ENCODE measurements at places on chromosomes 4 and X.
A peak's percentile ranks its signal among the peaks of the same experiment; 100 is the strongest.

GRCh38 chr4:1752284-1753041 is 31.1 kb downstream of the TACC3 start:
- no peak for DNase-seq

GRCh38 chrX:124931241-124931640 is 388.4 kb upstream of the TEX13C start:
- no peak for DNase-seq

DNA sequence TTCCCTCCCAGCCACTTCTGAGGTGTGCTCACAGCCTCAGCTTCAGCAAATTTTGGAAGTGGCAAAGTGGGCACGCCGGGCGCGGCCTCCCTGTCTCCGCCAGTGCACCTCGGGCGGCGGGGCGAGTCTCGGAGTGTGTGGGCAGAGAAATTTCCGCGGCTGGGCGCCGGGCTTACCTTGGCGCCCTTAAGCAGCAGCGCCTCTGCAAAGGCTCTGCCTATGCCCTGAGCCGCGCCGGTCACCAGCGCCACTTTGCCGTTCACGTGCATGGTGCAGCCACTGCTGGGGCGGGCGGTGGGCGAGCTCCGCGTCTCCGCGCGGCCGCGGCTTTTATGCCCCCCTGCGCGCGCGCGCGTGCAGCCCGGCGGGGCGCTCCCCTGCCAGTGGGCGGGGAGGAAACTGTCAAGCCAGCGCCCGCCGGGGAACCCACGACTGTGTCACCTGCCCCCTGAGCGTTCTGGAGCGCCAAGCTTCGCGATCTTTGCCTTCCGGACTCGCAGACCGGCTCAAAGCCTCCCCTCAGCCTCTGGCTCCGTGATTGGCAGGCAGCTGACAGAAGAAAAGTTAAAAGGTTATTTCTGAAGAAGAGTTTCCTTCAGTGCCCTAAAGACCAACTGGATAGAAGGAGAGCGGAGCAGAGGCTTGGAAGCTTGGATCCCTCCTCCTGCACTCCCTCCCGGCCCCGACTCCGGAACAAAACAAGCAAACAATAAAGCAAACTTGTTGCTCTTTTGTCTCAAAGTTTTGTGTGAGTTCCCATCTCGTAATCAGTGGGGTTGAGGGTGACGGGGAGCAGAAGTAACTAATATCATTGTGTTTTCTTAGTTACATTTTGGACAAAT is at the start of gene HPGD:
Gene HPGD (minus strand): TSS at position 306 of the 842 bp plus-strand sequence. CDS start 37 bp downstream, at position 269.
- no peak for DNase-seq

DNA sequence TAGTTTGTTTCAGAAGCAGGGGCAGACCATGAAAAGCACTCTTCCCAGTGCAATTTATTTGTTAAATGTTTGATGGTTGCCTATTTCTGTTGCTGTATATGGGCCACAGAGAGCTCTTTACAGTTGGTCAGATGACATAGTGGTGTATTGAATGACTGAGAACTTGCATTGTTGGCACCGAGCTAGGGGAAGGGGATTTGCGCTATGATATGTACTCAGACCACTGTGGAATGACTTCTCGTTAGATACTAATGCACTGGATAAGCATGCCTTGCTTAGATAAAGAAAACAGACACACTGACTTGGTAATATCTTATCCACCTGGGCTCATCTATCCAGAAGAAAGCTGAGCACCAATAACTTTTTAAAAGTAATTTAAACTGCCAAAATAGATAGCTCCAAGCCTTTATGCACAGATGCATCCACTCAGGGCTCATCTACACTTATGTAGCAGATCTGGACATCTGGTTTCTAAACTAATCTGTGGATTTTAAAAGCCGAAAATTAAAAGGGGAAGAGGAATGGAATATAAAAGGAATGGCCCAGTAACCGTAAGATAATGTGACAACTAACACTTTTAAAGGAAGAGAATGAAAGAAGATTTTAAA is 132.7 kb downstream of the GATB start:
- no peak for DNase-seq

- no peak for DNase-seq
Observed at GRCh38 chr4:108139089-108139488, 29.6 kb downstream of the LEF1 start.

GRCh38 chrX:11663875-11664210 is 1.9 kb downstream of the ARHGAP6 start:
- no peak for DNase-seq

DNA sequence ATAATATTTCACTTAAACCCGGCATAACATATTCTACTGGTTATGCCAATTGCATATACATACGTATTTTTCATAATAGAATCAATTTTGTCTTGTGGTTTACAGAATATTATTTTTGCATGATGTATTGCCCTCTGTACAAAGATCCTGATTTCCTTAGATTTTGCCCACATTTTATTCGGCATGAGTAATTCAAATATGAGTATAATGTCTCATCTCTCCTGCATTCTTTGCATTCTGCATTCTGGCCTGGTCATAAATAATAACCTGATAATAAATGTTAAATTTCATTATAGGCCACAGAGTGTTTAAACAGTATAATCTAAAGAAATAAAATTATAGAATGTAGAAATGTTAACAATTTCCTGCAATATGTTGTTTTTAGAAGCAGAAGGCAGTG is 205.3 kb downstream of the TLL1 start:
- no peak for DNase-seq

DNA sequence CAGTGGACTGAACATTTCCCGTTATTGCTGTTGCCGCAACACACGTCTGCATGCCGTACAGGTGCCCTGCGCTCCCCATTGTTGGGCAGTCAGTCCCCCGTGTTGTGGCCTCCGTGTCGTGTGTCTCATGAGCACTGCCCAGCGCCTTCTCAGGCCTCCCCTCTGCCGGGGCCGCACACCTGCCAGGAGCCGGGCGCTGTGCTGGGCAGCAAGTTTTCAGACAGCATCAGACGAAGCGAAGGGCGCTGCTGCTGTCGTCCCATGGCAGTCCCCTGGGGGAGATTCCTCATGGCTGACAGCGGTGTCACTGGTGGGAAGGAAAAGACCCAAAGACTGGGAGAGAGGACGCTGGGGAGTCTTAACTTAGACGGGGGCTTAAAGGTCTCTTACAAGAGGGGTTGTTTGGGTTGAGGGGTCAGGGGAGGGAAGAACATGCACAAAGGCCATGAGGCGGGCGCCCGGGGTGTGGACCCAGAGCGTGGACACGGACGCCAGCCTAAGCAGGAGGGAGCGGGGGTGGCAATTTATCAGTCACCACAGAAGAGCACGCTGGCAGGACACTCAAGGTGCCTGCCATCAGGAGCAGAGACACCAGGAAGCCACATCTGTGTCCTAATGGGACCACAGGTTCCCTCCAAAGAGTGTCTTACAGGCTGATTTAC is 47.3 kb downstream of the RGS12 start:
- peak; percentile 36 for DNase-seq

DNA sequence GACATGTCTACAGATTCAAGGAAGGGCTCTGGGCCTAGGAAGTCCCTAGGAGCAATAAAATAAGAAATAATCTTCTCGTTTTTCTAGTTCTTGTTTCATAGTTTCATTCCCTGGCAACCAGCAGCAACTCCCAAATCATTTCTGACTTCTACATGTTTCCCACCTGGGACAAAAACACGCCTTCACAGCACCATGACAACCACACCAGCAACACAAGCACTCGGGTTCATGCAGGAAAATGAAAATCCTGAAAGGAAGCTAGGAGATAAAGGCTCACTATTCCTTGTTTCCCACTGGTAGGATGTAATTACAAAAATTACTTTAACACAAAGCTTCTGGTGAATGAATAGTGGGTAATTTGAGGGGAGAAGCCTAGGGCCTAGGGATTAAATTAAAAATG is 158.9 kb downstream of the ADAMTS3 start:
- no peak for DNase-seq

- DNase-seq: no peak
Observed at GRCh38 chr4:84578540-84579402, 4.2 kb upstream of the CDS1 start.

- DNase-seq: no peak
Observed at GRCh38 chr4:152588869-152589268, 53.0 kb upstream of the FBXW7 start.

DNA sequence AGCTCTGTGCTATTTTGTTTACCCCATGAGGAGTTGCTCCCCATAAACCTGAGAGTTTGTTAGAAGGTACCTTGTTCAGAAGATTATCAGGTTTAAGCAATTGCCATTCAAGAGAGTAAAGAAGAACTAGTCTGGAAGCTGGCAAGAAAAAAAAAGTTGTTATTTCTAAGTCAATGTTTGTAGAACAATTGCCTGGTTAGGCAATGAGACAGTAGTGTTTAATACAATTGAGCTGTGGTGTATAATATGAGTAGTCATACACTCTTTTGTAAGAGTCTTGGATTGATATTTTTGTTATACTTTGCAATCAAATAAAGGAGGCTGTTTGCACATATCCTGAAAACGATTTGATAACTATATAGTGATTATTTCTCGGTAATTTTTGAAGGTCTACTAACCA is 44.7 kb downstream of the GALNT7 start:
- DNase-seq: no peak

- DNase-seq: no peak
Observed at GRCh38 chrX:7889680-7890079, 37.5 kb downstream of the PNPLA4 start.

GRCh38 chrX:57595381-57595811 is 3.6 kb downstream of the ZXDB start:
- DNase-seq: no peak

Measured in NCI-H187 (cell line).